NCI-H1092 treated with DMSO at 0.1 percent for 48 hours (cell line): ENCODE measurements at places on chromosomes 4 and X.

DNA sequence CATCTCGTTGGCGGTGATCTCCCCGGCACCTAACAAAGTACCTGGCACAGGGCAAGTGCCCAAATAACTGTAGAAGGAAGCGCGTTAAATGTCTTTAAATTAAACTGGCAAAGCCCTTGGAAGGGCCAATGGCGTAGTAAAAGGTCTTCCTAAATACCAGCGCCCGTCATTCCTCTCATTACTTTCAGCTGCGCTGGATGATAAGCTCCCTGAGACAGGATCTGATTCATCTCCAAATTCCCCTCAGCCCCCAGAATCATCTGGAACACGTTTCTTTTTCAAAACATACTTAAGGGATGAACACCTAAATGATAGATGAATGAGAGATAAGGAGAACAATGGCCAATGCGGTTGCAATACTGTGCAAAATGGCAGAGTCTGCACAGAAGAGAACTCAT is 95.1 kb downstream of the AFAP1 start:
- no peak for DNase-seq

GRCh38 chr4:47386561-47387235 is 76.8 kb downstream of the COMMD8 start:
- DNase-seq, result no peak

DNA sequence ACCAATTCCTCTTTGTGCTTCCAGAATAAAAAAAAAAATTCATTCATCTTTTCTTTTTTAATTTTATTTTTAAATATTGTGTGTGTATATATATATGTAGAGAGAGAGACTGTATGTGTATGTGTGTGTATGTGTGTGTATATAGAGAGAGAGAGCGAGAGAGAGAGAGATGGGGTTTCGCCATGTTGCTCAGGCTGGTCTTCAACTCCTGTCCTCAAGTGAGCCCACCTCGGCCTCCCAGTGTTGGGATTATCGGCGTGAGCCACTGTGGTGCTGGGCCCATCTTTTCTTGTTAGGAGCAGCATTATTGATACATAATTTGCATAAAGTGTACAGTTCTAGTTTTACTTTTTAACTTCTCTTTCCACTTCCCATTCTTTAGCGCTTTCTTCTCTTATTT is 33.6 kb downstream of the KDM6A start:
- DNase-seq, result no peak

- DNase-seq, result no peak
These were observed 1637.3 kb upstream of the PABPC4L start for GRCh38 chr4:135838889-135839288.

GRCh38 chr4:54197926-54198325 is 31.2 kb upstream of the PDGFRA start:
- DNase-seq, result no peak

- no peak for DNase-seq
These were observed 45.5 kb downstream of the VCX2 start for GRCh38 chrX:8125566-8125965.
